NCI-H1048 (cell line): ENCODE measurements at places on chromosomes 13 and 19.

DNA sequence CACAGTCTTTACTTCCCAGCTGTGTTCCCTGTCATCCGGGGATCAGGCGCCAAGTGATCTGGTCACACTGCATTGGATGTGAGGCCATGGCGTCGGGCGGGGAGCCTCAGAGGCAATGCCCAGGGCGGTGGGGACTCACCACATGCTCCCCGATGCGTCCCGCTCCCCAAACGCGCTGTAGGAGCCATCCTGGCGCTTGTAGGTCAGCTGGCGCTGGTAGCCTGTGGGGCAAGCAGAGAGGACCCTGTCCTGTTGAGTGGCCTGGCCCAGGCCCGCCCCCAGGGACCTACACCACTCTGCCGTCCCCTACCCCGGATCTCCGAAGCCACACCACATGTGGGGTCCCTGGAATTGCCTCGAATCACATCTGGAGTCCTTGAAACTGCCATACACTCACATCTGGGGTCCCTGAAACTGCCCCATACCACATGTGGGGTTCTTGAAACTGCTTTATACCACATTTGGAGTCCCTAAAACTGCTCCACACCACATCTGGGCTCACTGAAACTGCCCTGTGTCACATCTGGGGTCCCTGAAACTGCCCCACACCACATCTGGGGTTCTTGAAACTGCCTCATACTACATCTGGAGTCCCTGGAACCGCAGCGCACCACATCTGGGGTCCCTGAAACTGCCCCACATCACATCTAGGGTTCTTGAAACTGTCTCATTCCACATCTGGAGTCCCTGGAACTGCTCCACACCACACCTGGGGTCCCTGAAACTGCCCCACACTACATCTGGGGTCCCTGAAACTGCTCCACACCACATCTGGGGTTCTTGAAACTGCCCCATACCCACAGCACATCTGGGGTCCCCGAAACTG lies 33.2 kb downstream of the F2RL3 start:
- DNase-seq = no peak

DNA sequence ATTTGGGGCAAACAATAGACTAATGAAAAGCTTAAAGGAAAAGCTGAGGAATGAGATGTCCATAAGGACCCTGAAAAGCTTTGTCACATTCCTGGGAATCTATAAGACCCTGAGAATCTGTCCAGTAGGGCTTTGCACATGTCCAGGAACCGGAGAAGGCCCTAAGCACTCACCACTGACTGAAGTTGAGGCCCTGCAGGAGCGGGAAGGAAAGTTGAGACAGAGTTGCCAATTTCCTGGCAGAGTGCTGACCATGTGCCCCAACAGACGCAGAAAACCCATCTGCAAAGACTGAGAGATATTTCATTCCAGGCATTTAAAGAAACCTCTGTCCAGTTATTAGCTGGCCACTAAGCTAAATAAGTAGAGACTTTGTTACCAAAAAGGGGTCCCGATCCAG lies 890.5 kb downstream of the UQCRFS1 start:
- no peak for DNase-seq

DNA sequence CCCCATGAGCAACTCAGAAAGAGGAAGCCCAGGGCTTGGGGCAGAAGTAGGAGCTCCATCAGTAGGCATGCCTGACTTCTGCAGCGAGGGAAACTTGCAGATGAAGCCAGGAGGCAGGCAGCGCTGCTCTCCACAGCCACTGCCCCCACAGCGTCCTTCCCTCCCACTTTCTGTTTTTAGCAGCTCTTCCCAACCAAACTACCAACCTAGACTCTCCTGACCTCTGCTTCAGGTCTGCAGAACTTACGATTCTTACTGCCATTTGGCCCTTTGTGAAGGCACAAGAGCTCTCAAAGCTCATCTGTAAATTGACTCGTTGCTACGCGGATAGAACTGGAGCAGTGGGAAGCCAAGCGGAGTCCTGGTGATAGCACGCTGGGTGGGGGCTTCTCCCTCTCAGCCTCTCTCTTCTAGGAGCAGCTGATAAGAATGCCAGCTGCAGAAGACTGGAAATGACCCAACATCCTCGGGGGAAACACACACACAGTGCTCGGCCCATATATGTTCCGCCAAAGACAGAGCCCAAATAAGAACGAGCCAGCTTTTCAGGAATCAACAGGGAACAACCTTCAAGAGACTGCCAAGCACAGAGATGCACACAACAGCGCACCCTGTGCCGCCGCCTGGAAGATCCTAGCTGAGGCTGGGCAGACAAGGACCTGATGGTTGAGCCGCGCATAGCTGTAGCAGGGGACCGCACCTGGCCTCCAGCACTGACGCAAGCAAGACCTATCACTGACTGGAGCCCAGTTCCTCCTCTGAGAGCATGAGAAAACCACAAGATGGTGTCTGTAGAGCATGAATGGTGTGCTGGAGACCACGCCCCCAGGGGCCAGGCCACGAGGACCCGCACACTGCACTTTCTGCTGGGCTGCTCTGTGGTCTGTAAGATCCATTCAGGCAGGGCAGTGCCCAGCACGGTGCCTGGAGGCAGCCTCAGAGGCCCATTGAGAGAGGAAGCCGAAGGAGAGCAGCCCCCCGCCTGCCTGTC lies 15.9 kb upstream of the SLC35E1 start:
- no peak for DNase-seq

DNA sequence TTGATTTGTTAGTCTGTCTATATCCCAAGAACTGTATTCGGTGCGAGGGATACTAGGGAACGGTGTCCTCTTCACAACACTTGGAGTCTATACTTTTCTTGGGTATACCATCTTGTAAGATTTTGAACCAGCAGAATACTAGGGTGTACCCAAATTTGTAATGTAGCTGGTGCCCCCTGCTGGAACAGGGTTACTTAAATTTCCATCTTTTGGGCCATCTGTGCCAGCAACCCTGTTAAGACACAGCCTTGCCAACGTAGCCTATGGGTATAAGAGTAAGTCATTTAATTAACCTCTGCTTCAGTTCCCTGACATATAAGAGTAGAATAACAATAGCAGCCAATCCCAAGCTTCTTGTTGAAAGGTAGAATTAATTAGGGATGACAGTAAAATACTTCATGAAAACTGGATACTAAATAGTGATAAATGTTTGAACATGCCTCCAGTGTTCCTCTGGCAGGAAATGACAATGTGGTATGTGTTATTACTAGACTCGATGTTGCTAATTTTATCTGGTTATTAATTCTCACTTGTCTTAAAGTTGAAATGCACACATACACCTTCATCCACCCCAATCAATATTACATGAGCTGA lies 607.6 kb downstream of the FGF9 start:
- DNase-seq = no peak

GRCh38 chr13:51321836-51322235 lies 17.7 kb upstream of the SERPINE3 start:
- DNase-seq = no peak

- no peak for DNase-seq
Measured at GRCh38 chr19:16608290-16608739, 19.7 kb downstream of the MED26 start.

- DNase-seq = no peak
Measured at GRCh38 chr13:29593605-29594297, 1.7 kb downstream of the SLC7A1 start.

DNA sequence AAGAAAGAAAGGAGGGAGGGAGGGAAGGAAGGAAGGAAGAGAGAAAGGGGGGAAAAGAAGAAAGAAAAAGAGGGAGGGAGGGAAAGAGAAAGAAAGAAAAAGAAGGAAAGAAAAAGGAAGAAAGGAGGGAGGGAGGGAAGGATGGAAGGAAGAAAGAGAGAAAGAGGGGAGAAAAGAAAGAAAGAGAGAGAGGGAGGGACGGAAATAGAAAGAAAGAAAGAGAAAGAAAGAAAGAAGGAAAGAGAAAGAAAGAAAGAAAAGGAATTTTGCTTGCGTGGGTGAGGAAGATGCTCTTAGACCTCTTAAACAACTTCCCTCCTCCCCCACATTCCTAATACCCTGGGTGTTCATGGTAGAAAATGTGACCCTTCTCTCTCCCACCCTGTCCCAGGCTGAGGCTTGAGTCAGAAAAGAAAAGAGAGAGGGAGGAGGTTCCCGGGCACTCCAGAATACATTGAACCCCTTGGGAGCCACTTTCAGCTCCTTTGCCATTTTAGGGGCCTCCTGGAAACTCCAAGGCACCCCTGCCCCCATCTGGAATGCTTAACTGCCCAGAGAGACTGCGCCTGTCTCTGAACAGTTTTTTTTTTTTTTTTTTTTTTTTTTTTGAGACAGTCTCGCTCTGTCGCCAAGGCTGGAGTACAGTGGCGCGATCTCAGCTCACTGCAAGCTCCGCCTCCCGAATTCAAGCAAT lies 9.2 kb upstream of the KANK3 start:
- DNase-seq = no peak

- DNase-seq = no peak
Measured at GRCh38 chr19:38213911-38214625, 10.0 kb downstream of the DPF1 start.

GRCh38 chr13:29847501-29847983 lies 2.9 kb downstream of the UBL3 start:
- no peak for DNase-seq

DNA sequence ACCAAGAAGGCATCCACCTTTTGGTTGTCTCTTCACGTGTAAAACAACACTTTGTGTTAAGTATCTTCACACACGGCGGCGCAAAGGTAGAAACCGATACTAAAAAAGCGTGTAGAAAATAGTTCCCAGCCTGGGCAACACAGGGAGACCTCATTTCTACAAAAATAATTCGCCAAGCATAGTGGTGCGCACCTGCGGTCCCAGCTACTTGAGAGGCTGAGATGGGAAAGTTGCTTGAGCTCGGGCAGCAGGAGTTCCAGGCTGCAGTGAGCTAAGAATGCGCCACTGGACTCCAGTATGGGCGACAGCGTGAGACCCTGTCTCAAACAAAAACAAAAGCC lies 573 bp upstream of the ERCC5 start:
- DNase-seq = no peak

GRCh38 chr13:64311112-64311511 lies 2895.5 kb upstream of the PCDH20 start:
- DNase-seq = no peak

- no peak for DNase-seq
Measured at GRCh38 chr13:22828081-22828480, 352.7 kb upstream of the SGCG start.

- DNase-seq = no peak
Measured at GRCh38 chr13:46885018-46885417, 11.8 kb downstream of the HTR2A start.

DNA sequence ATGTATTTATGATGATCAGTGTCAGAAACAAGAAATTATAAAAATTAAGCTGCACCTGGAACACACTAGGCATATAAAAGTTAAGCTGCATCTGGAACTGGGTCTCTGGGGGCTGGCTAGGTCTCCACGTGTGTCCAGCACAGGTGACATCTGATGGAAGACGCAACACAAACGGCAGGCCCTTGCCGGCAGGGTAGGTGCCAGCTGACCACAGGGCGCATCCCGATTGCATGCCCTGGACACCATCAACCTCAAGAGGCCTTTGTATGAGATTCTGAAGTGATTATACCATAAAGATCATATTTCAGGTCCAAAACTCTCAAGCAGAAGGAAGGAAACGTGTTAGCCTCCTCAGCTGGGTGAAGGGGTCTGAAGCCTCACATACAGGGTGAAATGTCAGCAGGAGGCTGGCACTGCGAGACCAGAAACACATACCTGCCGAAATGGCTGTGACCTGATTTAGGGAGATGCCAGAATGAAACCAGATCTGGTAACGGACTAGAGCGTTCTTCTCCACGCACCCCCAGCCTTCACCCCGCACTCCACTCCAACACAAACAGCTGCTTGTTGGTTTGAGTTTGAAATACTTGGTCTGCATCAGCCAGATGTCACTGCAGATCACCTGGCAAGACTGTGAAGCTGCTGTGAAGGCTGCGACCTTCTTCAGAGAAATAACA lies 37.3 kb downstream of the COL4A1 start:
- no peak for DNase-seq

- no peak for DNase-seq
Measured at GRCh38 chr19:6500837-6501739, 1.0 kb downstream of the TUBB4A start.

- no peak for DNase-seq
Measured at GRCh38 chr13:27774651-27775050, 17.6 kb upstream of the GSX1 start.

GRCh38 chr19:30686826-30687566 lies 314.8 kb downstream of the ZNF536 start:
- no peak for DNase-seq

DNA sequence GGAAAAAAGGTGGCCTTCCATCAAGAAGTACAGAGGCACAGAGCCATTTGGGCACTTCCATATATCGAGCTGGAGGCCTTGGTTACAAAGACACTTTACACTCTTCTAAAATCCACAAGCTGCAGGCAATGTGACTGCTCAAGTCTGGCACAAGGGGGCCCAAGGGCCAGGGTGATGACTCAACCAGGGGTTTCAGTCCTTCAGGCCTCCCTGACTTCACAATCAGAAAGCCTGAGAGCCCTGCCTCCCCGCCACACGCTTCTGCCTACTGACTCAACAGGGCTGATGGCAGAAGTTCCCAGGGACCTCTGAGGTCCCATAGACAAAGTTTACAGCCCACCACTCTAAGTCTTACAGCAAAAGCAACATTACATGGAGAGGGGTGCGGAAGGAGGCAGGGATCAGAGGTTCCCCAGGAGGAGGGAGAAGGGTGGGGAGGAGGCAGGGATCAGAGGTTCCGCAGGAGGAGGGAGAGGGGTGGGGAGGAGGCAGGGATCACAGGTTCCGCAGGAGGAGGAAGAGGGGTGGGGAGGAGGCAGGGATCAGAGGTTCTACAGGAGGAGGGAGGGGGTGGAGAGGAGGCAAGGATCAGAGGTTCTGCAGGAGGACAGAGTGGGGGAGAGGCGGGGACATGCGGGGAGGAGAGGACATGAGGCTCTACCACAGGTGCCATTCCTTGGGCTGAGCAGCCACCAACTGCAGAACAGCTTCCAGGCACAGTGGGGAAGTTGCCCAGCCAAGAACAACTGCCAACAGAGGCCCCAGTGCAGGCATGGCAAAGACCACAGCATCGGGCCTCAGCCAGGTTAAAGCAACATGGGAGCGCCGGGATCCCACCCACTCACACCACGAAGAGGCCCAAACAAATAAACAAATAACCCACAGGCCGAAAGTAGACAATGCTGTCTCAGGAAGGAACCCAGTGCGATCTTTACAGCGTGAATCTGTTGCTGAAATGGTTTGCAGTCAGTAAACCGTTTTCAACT lies 52.0 kb downstream of the SLC7A1 start:
- DNase-seq = no peak

DNA sequence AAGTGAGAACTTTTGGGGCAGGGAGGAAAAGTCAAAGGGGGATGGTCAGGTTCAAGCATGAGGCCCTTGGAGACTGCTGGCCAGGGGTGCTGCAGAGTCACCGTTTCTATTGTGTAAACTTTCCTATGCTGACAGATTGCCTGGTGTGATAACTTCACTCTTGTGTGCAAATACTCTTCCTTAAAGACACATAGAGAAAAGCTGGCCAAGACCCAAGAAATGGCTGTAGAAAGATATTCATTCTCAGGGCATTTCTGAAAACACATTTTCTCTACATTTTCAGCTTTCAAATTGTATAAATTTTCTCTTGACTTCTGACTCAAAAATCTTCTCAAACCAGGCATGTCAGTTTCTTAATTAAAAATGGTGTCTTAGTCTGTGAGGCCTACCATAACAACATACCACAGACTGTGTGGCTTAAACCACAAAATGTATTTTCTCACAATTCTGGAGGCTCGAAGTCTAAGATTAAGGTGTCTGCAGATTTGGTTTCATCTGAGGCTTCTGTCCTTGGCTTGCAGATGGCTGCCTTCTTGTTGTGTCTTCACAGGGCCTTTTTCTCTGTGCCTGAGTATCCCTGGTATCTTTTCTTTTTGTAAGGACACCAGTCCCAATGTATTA lies 304.5 kb downstream of the KCNRG start:
- DNase-seq = no peak

- no peak for DNase-seq
Measured at GRCh38 chr13:53463106-53463505, 434.5 kb downstream of the OLFM4 start.
